Myocyte (in vitro differentiated cells): ENCODE measurements at places on chromosomes 1 and 21. TPM values are rescaled to one million over a fixed set of nuclear protein-coding genes. Genes with fewer than 3 reads are reported as not detected.

The PADI3 gene
- not detected in 2 replicates for total RNA-seq

The S100A9 gene
- total RNA-seq = not detected in 2 replicates

The ITGB2 gene
- total RNA-seq = 2.2 and 3.2 TPM in 2 replicates

The CD1E gene
- total RNA-seq = not detected in 2 replicates

The OXCT2 gene
- total RNA-seq = 0.16 and 0.88 TPM in 2 replicates

The CELA3B gene
- not detected in 2 replicates for total RNA-seq

The IKBKE gene
- 3.9 and 10.0 TPM in 2 replicates for total RNA-seq

The AKR7A2 gene
- total RNA-seq = 101 and 168 TPM in 2 replicates

The CACYBP gene
- total RNA-seq = 107 and 128 TPM in 2 replicates

The RAP1GAP gene
- 0.21 TPM in 1 of 2 replicates, not detected in the other for total RNA-seq

GRCh38 chr1:79617777-79618176, 611.2 kb upstream of the ADGRL4 start:
- DNase-seq = no peak

GRCh38 chr1:169630006-169630405, at the start of gene SELP:
Gene SELP, minus strand, starts transcription at chr1:169630124. Its CDS starts 50 bp downstream, at chr1:169630074.
- no peak for DNase-seq

DNA sequence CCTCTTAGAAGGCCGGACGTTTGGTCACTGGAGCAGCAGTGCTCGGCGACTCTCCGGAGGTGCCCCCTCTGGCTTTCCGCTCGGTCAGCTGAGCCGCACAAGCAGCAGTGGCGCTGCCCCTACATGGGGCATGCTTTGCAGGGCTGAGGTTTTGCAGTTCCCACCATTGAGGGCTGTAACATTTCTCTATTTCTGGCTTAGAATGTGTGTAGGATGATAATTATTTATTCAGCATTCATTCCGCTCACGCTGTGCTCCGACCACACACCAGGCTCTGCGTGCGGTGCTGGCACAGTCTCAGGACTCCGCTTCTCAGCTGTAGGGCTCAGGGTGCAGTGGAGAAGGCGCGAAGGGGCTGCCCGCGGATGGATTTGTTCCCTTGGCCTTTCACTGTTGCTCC, 119.5 kb downstream of the PCBP3 start:
- DNase-seq = no peak

- DNase-seq = no peak
These were observed 13.4 kb downstream of the TSNAX start for GRCh38 chr1:231541842-231542241.

DNA sequence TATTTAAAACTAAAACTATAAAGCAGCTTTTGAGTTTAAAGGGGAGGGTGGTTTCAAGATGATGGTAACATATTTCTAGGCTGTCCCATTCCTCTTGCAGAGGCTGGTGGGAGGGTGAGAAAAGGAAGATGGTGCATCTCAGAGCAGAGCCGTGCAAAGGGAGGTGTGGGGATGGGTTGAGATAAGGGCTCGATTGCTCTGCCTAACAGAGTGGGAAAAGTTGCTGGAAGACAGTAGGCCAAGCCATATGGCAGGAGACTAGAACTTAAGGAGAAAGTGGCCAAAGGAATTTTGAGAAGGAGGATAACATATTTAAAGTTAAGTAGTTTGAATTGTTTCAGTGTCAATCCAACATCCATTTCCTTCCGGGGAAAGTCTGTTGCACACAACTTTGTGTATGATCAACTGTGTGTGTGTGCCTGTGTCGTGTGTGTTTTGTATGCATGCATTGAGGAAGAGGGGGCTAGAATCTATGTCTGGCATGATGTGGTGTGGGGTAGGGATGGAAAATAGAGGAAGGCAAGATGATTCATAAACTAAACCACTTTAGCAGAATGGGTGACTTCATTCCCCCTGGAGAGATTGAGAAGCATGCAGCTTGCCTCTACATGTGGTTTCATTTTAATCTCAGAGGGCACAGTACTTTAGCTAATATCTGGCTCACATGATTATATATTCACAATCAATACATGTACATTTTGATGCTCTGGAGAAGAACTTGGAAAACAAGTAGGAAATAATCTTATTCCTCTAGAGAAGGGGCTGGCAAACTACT, 145.0 kb upstream of the DNAH14 start:
- peak; percentile 69 for DNase-seq

GRCh38 chr1:148318904-148319242, 164.2 kb downstream of the PPIAL4G start:
- DNase-seq = no peak

GRCh38 chr1:184283999-184284398, 102.8 kb upstream of the C1orf21 start:
- DNase-seq = peak; percentile 91

DNA sequence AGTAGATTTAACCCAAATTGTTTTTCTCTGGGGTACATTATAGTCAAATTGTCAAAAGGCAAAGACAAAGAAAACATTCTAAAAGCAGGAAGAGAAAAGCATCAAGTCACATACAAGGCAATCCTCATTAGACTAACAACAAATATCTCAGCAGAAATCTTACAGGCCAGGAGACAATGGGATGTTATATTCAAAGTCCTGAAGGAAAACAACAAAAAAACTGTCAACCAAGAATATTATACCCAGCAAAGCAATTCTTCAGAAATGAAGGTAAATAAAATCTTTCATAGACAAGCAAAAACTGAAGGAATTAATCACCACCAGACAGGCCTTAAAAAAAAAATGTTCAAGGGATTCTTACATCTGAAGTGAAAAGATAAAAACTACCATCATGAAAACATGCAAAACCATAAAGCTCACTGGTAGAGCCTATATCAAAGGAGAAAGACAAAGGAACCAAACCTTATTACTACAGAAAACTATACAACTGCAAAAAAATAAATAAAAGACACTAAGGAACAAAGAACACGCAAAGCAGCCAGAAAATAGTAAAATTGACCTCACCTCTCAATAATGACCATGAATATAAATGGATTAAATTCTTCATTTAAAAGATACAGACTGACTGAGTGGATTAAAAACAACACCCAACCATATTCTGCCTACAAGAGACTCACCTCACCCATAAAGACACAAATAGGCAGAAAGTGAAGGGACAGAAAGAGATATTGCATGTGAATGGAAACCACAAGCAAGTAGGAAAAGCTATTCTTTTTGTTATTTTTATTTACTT, 113.8 kb upstream of the ZC3H11B start:
- no peak for DNase-seq

GRCh38 chr1:37858931-37859506, 373 bp downstream of the MTF1 start:
- DNase-seq = no peak

- DNase-seq = peak; percentile 30
These were observed 112.6 kb downstream of the LRIG2 start for GRCh38 chr1:113185463-113186104.

- DNase-seq = no peak
These were observed 9.4 kb downstream of the DONSON start for GRCh38 chr21:33578959-33579542.

GRCh38 chr1:36094621-36095061, 5.9 kb downstream of the ADPRS start:
- DNase-seq = no peak

- no peak for DNase-seq
These were observed 177.3 kb downstream of the TRIM33 start for GRCh38 chr1:114333690-114334089.

GRCh38 chr21:26945916-26946675, 20.8 kb downstream of the ADAMTS5 start:
- peak; percentile 68 for DNase-seq

GRCh38 chr1:151846062-151846568, 6.5 kb upstream of the C2CD4D start:
- peak; percentile 75 for DNase-seq

DNA sequence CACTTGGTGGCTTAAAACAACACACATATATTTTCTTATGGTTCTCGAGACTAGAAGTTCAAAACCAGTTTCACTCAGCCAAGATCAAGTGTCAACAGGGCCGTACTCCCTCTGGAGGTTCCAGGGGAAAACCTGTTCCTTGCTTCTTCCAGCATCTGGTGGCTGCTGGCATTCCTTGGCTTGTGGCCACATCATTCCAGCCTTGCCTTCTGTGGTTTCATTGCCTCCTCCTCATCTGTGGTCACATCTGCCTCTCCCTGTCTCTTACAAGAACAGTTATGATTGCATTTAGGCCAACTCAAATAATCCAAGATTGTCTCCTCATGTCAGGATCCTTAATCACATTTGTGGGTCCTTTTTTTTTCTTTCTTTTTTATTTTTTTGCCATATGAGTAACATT, 240.7 kb upstream of the HOOK1 start:
- peak; percentile 98 for DNase-seq

- no peak for DNase-seq
These were observed 115.6 kb downstream of the CSMD2 start for GRCh38 chr1:34049477-34049876.

DNA sequence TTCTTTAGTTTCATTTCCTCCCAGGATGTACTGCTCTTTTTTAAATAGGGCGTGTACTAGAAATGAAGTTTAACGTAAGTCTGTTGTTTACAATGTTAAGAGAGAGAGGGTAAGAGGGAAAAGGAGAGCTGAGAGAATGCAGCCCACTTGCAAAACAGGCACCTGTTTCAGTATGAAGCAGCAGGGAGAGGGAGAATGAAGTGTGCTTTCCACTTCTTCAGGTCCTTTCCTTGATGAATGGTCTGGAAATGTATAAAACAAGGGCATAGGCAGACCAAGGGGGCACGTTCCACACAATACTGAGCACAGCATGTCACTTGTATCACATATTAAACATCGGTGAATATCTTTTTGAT, 2.0 kb downstream of the KCNA3 start:
- no peak for DNase-seq

- no peak for DNase-seq
These were observed 2.6 kb downstream of the GADD45A start for GRCh38 chr1:67687649-67688048.

DNA sequence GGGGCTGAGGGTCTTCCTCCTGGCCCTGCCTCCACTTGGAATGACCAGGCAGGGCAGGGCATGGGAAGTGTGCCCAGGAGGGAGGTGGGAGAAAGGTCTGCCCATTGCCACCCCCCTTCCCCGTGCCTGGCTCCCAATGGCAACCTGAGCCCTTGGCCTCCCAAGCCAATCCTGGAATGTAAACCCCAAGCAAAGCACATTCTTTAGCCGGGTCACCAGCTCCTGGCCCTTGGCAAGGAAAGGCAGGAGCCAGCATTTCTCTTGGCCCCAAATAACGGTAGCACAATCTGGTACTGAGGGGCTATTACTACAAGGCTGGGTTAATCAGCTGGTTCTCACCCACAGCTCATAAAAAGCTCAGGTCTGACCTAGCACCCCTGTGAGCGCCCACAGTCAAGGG, 6.9 kb upstream of the NUAK2 start:
- no peak for DNase-seq

GRCh38 chr1:28395181-28395580, 25.6 kb downstream of the PHACTR4 start:
- DNase-seq = no peak

DNA sequence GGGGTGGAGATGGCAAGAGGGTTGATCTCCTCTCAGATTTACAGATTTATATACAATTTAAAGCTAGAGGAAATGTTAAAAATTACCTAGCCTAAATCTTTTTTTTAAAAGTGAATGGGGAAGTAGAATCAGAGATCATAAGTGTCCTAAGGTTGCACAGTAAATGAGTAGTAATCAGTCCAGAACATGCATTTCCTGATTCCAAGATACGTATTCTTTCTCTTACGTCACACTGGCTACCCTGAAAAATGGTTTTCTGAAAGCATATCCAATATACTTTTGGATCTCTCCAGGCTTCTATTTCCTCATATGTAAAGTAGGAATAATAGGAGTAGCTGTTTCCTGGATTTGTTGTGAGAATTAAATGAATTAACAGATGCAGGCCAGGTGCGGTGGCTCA, 11.7 kb downstream of the GADD45A start:
- DNase-seq = no peak

DNA sequence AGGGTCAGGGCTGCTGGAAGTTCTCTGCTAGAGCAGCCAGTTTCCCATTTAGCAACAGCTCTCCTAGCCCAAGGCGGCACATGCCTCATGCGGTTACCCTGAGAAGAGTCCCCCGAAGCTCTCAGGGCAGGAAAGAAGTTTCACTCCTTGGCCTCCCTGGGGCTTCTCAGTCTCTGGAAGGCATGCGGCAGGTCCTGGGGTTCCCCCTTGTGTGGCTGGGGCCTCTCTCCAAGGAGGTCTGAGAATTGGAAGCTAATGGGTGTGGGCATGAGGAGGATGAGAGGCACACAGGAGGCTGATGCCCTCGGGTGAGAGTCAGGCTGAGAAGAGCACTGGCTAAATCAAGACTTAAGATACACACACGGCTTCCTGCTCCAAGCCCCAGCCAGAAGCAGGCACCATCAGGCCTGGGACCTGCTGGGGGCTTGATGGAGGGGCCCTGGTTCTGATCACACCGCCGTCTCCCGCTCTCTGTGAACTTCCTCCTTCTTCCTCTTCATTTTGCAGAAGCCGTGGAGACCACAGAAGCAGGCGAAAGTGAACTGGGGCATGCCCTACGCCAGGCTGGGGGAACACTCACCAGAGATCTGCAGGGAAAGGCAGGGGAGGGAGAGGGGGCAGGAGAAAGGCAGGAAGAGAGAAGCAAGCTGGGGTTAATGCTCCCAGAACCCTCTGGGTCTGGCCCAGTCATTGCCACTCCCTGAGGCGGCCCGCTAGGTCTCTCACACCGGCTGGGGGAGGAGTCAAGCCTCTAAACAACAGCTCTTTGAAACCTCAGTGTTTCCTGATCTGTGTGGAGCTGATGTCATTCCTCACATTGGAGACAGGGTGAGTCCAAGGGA, 15.1 kb downstream of the BLACAT1 start:
- DNase-seq = peak; percentile 68

GRCh38 chr1:13586001-13586400, 2.4 kb downstream of the PDPN start:
- no peak for DNase-seq

DNA sequence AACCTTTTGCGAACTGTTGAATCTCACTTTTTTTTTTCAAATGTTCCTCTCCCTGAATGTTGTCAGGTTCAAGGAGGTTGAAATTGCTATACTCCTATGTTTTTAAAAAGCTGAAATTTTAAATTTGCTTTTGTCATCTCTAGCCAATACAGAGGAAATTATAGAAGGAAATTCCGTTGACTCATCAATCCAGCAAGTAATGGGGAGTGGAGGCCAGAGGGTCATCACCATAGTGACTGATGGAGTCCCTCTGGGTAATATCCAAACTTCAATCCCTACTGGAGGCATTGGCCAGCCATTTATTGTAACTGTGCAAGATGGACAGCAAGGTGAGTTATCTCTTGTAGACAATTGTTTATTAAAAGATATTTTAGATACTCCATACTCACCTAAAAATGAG, 36.3 kb downstream of the GABPB2 start:
- DNase-seq = no peak

DNA sequence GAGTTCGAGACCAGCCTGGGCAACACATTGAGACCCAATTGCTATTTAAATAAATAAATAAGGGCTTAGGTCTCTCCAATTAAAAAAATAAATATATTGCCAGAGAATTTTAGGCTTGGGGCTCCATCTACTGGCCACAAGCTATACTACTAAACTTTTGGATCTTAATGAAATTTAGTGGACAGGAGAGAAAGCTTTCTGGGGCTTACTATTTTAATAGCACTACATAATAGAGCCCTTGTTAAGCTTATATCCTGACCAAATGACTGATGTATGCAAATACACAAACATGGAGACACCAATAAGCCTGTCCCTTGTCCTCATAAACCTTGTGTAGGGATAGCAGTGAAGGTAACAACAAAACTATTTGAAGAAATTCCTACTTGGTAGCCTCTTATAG, 18.4 kb downstream of the CCT3 start:
- DNase-seq = peak; percentile 45

- no peak for DNase-seq
These were observed 102.5 kb upstream of the L1TD1 start for GRCh38 chr1:62092110-62092509.
